ENCODE measurements at places on chromosomes 4 and X.

GRCh38 chr4:118787844-118788380, 48.0 kb downstream of the SEC24D start:
- no peak for DNase-seq

- DNase-seq: no peak
These were observed 175.4 kb downstream of the FAT4 start for GRCh38 chr4:125489952-125490690.

- DNase-seq: no peak
These were observed 362.2 kb upstream of the SPANXN4 start for GRCh38 chrX:142663330-142664095.

DNA sequence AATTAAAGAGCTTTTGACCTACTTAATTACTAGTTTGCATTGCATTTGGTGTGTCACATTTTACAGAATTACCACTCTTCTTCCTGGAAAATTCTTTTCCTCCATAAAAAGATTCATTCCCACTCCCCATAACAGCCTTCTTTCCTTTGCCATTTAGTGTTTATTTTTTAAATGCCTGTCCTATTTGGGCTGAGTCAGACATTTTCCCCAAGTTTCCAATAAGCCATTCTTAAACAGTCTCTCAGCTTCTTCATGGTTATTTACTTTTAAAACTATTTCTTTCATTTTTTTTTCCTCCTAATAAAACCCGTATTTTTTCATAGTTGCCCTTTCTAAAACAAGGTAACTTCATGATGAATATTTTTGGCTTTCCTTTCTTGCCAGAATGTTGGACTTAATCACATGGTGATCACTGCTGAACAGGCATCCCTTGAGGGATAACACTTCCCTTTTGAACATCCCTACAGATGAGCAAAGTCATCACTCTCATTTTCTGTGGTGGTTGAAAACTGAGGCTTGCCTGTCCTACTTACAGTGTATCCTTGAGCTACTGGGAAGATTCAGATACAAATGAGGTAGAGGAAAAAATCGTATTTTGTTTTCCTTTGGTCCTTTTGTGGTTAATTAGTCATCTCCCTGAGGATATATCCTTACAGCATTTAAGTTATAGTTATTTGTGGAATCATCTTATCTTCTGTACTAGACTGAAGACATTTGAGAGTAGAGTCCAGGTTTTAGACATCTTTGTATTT, 520.5 kb upstream of the NR3C2 start:
- no peak for DNase-seq

DNA sequence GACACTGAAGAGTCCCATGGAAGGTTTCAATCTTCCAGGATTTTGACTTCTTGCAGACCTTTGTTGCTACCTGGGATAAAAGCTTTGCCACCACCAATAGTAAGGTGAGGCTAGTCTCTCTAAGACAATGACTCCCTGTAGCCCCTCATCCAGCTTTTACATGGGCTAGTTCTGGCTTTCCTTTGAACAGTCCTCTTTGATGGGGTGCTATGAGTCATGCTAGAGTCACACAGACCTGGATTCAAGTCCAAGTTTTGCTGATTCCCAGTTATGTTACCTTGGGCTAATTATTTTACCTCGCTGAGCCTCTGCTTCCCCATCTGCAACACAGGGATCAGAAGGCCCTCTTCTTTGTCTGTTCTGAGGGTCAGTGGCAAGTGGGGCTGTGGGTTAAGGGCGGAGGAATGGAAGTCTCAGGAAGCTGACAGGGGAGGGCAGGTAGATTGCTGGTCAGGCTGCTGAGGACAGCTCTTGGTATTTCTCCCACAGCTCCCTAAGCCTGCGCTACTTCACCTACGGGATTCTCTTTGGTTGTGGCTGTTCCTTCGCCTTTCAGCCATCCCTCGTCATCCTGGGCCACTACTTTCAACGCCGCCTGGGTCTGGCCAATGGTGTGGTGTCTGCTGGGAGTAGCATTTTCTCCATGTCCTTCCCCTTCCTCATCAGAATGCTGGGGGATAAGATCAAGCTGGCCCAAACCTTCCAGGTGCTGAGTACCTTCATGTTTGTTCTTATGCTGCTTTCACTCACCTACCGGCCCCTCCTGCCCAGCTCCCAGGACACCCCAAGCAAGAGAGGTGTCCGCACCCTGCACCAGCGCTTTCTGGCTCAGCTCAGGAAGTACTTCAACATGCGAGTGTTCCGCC, 90.3 kb downstream of the RLIM start:
- DNase-seq: no peak

GRCh38 chr4:1856943-1857699, 1.2 kb upstream of the LETM1 start:
- DNase-seq: peak; percentile 51
